ENCODE measurements at places on chromosomes 5 and 9.

DNA sequence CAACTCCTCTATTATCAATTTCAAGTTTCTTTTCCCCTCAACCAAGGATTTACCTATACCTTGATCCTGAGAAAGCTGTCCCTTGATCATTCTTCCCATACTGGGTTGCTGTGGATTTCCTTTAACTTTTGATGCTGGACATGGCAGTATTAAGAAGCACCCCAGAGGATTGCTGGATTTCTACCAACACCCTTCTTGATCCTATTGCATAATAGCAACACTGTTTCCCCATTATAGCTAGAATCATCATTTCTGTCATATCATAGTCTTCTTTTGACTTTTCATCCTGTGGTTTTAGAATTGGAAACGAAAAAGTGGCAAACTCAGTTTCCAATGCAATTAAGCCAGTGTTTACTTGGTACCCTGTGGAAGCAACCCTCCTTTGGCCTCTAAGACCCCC is 154.9 kb downstream of the ARRDC3 start:
- no peak for DNase-seq

DNA sequence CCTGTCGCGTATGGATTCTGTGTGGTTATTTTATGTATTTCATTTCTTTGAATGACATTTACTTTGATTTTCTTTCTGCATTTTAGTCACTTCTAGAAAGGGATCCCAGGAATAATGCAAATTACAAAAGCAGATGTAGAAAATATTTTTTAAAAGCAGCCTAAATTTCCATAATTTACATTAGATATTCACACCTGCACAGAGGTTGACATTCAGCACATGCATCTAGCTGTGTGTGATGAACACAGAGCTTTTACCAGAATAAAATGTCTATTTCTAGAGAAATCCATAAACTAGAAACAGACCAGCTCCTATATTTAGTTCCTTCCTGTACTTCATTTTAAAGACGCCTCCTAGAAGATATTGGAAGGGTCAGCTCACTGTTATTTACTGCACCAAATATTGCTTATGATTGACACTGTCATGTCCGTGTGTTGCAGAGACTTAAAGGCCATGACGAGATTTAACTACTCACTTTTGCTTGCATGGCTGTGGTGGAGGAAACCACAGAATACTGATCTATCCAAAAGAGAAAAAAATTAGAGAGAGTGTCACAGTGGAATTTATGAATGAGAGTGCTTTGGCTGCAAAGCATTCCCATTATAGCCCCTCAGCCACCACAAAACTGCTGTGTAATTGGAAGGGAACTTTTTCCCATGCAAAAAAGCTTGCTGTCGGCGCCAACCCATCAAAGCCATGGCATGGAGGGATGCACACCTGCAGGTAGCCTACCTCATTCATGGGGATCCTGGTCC is 58.1 kb downstream of the EBF1 start:
- no peak for DNase-seq

DNA sequence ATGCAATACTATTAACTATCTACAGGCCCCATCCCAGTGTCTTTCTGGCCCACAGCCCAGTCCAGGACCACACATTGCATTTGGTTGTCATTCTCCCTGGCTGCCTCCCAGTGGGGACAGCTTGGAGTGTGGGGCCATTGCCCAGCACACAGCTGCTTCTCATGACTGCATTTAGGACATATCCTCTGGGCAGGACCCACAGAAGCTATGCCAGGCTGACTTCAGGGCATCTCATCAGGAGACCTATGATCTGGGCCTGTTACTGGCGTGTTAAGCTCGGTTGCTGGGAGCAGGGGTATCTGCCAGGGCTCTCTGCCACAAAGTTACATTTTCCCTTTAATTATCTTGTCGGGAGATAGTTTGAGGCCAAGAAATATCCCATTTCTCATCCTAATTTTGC is 32.1 kb upstream of the CLPTM1L start:
- DNase-seq, result no peak

- DNase-seq, result no peak
These were observed 1298.3 kb upstream of the WWC1 start for GRCh38 chr5:166992874-166993722.

GRCh38 chr5:66329078-66329477 is 185.0 kb downstream of the SREK1 start:
- no peak for DNase-seq

DNA sequence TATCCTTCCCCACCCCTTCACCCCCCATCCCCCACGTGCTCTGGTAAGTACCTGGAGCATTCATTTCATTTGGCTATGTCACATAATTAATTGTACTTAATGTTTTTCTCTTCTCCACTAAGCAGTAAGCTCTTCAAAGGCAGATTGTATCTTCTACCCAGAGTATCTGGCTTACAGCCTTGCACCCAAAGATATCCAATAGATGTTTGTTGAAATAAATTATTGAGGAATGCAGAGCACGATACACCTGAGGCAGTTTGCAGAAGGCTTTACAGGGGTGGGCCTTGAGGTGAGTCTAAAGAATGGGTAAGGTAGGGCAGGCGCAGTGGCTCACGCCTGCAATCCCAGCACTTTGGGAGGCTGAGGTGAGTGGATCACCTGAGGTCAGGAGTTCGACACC is 2.5 kb upstream of the SOWAHA start:
- DNase-seq, result no peak

Data from activated T-cell treated with anti-CD3 and anti-CD28 coated beads for 4 hours (primary cell).